Stimulated activated CD4-positive, alpha-beta T cell treated with anti-CD3 and anti-CD28 coated beads, Interleukin-15, amount 100 ng/mL, for 24 hours (primary cell): ENCODE measurements at places on chromosomes 5 and 9.

GRCh38 chr5:54832045-54832444 lies 153.3 kb downstream of the ESM1 start:
- no peak for DNase-seq

DNA sequence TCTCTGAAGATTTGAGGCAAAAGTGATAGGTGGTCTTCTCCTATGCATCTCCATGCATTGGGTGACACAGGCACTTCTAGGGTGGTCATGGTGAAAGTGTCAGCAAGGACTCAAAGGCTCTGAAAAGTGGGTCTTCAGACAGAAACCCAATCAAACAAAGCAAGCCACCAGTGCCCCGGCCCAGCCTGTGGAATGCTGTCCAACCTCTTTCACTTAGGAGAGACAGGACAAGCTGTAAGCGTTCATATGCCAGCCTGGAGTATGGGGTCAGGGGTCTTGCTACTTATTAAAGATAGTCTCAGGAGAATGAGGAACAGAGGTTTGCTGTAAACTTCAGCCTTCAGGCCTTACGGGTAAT lies 324.5 kb downstream of the GADD45G start:
- no peak for DNase-seq

DNA sequence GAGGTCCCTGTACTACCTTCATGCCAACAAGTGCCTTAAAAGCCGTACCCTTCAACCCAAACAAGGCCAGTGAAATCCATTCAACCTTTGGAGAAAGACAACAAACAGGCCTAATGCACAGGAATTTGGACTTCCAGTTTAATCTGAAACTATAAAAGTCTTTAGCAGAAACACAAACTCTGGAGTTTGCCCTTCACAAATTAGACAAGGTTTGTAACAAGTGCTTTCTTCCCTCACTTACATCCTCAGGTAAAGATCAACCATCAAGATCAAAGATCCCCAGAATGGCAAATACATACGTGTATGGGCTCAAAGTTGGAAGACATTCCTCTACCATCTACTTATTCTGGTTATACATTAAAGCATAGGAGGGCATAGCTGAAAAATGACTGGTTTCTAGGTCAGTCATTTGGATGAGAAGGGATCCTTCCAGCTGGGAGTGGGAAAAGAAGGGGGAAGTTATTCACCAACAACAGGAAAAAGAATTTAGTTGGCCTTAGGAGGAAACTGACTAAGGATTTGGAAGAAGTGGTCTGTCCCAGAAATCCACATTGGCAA lies 2.0 kb downstream of the DAB2 start:
- DNase-seq: no peak

DNA sequence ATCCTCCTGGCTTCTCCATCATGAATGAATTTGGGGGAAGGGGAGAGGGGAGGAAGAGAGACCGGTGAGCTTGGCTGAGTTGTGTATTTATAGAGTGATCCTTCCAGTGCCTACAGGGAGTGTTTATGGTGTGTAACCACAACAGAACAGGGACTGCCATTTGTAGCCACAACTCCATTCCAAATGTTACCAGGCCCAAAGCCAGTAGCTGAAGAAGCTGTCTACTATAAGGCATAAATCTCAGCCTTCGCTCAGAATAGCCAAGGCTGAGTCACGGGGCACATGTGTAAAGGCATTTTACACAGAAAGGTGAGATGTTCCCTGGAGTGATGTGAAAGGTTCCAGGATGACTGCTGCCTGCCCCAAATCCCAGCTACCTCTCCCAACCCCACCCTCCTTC lies 2.5 kb downstream of the TMEM252 start:
- no peak for DNase-seq

GRCh38 chr5:91049800-91050199 lies 333.3 kb downstream of the ARRDC3 start:
- no peak for DNase-seq

DNA sequence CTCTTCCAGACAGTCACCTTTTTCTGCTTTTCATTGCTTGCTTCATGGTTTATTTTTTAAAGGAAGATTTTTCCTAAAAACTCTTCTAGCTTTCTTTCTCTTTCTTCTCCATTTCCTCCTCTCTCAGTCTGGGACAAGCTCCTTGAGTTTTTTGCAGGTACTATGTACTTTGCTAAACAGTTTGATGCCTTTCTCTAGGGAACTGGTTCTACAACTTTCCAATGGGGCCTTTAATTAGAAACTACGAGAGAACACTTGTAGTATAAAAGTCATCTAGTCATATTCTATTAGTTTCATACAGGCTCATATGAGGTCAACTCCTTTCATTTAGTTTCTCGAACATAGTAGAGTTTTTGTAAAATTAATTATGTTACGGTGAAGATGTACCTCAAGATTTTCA lies 189.6 kb downstream of the DOCK8 start:
- no peak for DNase-seq

GRCh38 chr5:98296426-98296825 lies 477.0 kb upstream of the RGMB start:
- DNase-seq: no peak

DNA sequence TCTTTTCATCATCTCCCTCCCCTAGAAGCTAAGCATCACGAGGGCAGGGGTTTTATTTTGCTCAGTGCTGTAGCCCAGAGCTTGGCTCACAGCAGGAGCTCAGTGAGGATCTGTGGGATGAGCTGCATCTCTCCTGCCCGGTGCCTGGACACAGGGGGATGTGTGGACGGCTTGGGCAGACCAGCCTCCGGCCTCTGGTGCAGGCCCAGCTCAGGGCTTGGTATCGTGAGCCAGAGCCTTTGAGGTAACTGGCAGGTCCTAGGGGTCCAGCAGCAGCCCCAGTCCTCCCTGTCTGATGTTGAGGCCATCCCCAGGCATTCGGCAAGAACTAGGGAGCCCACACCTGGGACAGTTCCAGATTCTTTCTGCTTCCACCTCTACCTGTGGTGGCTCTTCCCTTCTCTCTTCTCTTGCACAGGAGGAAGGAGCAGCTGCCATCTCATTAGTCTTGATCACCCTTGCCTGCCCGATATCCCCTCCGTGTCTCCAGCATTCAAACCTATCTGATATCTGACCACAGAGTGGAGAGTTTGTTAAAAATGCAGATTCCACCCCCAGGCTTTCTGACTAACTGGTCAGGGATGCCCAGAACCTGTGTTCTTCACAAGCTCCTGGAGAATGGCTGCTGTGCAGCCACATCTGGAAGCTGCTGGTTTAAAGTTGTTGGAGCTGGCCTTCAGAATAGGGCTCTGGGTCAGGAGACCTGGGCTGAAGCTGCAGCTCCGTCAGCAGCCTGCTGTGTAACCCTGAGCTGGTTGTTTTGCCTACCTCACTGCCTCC lies 7.9 kb upstream of the SLC6A7 start:
- no peak for DNase-seq

- DNase-seq: no peak
Measured at GRCh38 chr9:136117916-136118319, 757 bp downstream of the TMEM250 start.
